ENCODE measurements at places on chromosomes 13 and 19.

DNA sequence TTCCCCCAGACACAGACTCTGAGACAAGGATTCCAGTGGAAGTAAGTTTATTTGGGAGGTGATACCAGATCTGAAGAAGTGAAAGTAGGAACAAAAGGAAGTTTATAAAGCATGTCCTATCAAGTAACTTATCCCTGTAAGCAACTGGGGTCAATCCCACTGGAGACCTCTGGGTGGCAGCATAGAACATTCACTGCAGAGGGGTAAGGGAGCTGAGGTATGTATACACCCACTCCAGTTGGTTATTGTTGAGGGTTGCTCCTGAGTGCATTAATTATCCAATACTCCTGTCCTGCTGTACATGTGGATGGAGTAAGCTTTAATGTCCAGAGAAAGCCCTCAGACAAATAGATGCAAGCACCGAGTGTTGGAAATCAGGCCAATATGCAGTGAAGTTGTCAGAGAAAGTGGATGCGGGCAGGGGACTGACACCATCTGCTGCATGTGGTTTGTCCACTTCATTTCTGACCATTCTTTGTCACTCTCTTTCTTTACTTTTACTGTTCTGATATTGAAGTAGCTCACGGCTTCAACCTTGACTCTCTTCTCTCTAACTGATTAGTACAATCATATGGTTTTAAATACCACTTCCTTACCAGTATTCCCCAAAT is 46.7 kb downstream of the NOTCH3 start:
- DNase-seq: no peak

GRCh38 chr19:34274827-34275625 is 20.7 kb downstream of the GARRE1 start:
- DNase-seq: no peak

DNA sequence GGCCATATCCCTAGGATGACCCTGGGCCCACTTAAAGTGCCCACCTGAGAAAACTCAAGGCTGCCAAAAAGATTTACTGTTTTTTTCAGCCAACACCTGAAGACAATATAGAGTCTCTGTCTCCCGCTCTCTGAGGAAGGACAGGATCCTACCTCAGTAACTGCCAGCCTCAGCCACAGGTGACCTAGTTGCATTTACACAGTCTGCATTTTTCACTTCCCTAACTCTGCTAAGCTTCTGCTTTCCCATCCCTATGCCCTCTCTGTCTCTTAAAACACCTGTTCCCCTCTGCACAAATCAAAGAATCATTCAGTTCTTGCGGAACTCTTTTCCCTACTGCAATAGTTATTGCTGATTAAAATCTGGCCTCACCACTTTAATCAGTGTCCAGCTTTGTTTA is 609.5 kb downstream of the UQCRFS1 start:
- no peak for DNase-seq

DNA sequence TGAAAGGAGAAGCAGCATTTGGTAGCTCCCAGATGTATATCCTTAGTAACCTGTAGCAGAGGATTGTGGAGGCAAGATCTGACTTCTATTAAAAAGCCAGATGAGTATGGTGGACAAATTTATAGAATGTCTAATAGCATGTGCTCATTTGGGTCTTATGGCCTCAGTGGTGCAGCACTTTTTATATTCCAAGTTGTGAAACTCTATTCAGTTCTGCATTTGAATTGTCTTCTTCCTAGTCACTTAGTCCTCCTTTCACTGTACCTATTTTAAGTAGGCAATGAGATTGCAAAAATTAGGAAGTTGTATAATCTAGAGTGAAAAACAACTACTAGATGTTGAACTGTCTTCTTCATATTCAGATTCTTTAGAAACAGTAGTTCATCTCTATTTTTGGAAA is 412.5 kb upstream of the PCDH9 start:
- no peak for DNase-seq

- no peak for DNase-seq
Measured at GRCh38 chr19:18558604-18559003, 934 bp downstream of the KXD1 start.

GRCh38 chr13:87667686-87668085 is 3.5 kb upstream of the SLITRK5 start:
- DNase-seq: no peak

- no peak for DNase-seq
Measured at GRCh38 chr13:94705081-94706030, 7.0 kb downstream of the SOX21 start.

GRCh38 chr13:91922969-91923592 is 524.7 kb downstream of the GPC5 start:
- no peak for DNase-seq

DNA sequence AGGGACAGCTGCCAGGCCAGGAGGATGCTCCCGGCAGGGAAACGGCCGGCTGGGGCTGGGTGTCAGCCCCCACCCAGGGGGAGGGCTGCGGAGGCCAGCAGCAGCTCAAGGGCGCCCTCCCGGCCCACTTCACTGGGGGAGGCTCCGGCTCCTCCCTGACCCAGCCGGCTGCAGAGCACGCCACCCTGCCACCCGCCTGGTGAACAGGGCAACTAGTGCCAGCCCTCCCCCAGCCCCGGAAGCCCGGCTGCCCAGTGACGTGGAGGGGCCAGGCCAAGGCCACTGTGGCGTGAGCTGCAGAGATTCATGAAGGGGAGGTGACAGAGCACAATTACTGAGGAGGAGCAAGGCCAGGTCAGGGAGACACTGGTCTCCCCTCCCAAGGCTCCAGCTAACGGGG is 14.7 kb downstream of the REXO1 start:
- DNase-seq: no peak

GRCh38 chr13:112172641-112173251 is 105.8 kb downstream of the SOX1 start:
- DNase-seq: no peak

DNA sequence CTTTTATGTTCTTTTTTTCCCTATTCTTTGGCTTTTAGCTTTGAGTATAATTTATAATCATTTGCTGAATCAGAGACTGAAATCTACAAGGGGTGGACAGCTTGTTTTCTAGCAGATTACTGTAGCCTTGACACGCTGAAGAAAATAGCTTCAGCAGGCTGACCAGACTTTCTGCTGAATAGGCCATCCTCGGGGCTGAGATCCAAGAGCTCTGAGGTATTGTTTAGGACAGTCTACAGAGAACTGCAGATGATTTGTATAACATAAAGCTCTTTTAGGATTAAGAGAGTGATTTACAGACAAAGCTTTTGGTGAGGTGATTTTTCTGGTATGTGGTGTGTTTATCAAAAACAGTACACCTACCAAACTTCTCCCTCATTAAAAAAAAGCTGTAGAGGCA is 16.8 kb downstream of the POLR1D start:
- DNase-seq: no peak

GRCh38 chr13:97307882-97308624 is 85.9 kb downstream of the MBNL2 start:
- no peak for DNase-seq

Data from activated gamma-delta T cell treated with anti-CD3 and anti-CD28 coated beads, Interleukin-2, amount 50 U/mL, for 16 hours (primary cell).